NCI-H2029 (cell line): ENCODE measurements at places on chromosomes 7 and 10.

DNA sequence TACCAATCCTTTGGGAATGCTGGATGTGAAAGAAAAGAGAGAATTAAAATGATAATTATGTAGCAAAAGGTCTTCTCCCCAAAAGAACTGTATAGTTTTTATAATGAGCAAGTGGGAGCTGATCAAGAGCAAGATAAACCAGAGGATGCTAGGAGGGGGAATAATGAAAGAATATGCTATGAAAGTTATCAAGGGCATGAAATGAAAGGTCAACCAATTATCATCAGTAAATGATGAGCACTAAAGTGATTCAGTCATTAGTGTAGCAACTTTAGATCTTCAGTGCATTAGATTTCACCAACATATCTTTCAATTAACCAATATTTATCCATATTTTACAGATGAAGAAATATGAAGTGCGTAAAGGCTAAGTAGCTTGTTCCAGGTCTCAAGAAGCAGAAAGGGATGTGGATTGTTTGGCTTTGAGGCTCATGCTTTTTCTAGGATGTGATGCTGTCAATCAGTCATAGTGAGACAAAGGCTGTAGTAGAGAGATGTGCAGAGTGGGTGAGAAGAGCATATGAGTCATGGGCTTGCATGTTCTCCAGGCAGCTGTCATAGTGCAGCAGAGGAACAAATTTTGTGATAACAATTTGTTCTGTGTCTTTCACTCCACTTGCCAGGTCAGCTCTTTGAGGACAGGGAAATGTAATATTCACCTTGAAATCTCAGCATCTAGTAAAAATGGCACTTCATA is 5.7 kb upstream of the OR2F2 start:
- no peak for DNase-seq

GRCh38 chr7:126440542-126440941 is 812.2 kb downstream of the GRM8 start:
- no peak for DNase-seq

- DNase-seq: no peak
Observed at GRCh38 chr7:98911916-98912315, 33.6 kb downstream of the TRRAP start.

- DNase-seq: no peak
Observed at GRCh38 chr10:51092402-51092801, 18.1 kb downstream of the PRKG1 start.

DNA sequence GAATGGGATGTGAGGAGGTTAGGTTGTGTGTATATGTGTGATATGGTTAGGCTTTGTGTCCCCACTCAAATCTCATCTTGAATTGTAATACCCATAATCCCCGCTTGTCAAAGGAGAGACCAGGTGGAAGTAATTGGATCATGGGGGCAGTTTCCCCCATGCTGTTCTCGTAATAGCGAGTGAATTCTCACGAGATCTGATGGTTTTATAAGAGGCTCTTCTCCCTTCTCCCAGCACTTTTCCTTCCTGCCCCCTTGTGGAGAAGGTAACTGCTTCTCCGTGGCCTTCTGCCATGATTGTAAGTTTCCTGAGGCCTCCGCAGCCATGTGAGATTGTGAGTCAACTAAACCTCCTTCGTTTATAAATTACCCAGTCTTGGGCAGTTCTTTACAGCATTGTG is 47.3 kb downstream of the NPVF start:
- DNase-seq: no peak

DNA sequence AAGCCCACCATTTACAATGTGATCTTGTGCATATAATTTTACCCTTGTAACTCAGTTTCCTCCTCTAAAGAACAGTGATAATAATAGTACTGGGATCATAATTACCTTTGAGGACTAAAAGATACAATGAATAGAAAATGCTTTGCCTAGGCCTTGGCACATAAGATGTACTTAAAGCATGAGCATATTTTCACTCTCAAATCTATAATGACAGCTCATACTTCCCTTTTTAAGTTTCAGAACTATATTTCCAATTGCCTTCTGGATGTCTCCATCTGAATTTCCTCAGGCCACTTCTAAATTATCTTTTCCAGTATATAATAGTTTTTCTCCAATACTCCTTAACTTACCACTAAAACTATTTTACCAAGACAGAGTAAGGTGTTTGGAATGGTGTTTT is 13.3 kb upstream of the ITGB8 start:
- no peak for DNase-seq

DNA sequence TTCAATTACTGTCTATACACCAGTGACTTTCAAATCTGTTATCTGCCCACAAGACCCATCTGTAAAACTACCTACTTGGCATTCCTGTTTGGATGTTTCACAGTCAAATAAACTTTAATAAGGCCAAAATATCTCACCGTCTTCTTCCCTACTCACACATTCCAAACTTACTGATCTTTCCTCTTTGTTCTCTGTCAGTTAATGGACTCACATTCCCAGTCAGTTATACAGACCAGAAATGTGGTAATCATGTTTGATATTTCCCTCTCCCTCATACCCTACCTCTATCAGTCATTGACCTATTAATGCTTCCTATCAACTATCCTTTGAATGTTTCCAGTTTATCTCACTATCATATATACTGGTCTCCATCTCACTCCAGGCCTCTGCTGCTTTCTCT is 28.5 kb upstream of the HDAC9 start:
- DNase-seq: no peak

- DNase-seq: no peak
Observed at GRCh38 chr7:155084021-155084420, 13.9 kb downstream of the HTR5A start.

DNA sequence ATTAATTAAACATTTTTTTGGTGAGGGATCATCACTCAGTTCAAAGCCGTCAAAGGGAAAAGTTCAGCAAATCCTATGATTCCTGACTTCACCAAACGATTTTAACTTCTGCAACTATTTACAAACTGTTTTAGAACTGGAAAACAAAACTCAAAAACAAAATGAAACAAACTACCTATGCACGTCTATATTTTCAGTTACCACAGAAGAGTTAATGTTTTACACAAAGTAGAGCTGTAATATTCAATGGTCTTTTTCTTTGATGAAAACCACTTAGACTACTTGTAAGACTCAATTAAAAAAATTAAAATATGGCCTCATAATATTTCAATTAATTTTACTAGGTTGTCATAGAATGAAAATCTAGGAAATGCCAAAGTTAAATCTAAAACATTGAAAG is 131.5 kb downstream of the ATE1 start:
- no peak for DNase-seq

DNA sequence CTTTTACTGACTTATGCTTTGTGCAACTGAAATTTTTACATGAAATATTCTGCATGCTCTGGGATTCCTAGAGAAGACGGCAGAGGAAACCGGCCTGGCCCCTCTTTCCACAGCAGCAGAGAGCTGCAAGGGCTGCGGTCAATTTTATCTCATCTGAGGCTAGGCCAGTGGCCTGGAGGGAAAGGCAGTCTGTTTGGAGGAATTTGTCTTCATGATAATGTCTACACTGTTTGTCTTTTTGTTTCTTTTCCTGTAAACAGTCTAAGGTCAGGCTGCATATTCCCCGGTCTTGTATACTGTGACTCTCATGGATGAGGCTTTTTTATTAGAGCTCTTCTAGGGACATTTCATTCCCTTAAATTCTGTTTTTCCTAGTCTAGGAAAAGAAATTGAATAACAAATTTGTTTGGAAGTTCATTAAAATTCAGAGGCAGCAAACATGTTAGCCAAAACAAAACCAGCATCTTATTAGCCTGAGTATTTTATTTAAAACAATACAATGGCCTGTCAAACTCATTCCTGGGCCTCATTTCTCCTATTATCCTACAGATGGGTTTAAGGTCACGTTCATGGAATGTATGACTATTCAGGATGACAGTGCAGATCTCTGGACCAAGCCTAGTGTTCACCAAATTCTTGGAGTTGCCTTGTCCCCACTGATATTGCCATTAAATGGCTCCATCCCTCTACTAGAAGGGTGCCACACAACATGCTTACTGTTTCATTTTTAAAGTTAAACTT is 26.4 kb downstream of the LAMB4 start:
- DNase-seq: no peak

GRCh38 chr10:62769574-62770242 is 34.8 kb upstream of the ADO start:
- no peak for DNase-seq
